ENCODE measurements at places on chromosomes 11 and 22.

GRCh38 chr22:48742191-48742555 lies 1085.5 kb downstream of the BRD1 start:
- H3K36me3 ChIP-seq, result no peaks in the 10 kb centered on the region
- H3K4me1 ChIP-seq, result no peaks in the 10 kb centered on the region

GRCh38 chr11:46346886-46347636 lies at the start of gene DGKZ:
Gene DGKZ (plus strand): TSS chr11:46347463. CDS start chr11:46347660, 197 bp downstream.
- no peaks in the 10 kb centered on the region for H3K36me3 ChIP-seq
- peaks cover 20% of the 10 kb centered on the region for H3K4me1 ChIP-seq
- H3K27me3 ChIP-seq, result no peaks in the 10 kb centered on the region
- DNase-seq, result peak; percentile 83
- H3K4me3 ChIP-seq, result peak within 1 kb of the TSS; percentile 84

DNA sequence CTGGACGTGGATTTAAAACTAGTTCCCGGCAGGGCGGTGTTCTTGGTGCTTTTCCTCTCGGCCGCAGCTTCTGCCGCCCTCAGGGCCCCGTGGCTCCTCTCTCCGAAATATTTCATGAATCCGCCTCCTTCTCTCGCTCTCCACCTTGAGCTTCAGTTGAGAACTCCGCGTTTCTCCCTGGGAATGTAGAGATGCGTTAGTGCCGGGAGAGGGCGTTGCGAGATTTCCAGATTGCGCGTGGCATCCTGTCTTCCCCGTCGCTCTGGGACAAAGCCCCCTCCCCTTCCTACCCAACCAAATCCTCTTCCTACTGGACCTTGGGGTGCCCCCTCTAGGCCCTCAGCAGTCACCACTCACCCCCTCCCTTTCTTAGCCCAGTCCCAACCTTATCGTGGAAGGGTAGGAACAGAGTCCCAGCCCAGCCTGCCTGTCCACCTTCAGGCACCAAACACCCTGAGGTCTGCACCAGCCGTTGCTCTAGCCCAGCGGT lies 15.5 kb upstream of the RAC2 start:
- no peaks in the 10 kb centered on the region for H3K36me3 ChIP-seq
- H3K4me1 ChIP-seq, result peaks cover 22% of the 10 kb centered on the region
- peak; percentile 59 for DNase-seq
- no peak overlapping the region for H3K4me3 ChIP-seq
- H3K27ac ChIP-seq, result no peak overlapping the region
- no peaks in the 10 kb centered on the region for H3K27me3 ChIP-seq

DNA sequence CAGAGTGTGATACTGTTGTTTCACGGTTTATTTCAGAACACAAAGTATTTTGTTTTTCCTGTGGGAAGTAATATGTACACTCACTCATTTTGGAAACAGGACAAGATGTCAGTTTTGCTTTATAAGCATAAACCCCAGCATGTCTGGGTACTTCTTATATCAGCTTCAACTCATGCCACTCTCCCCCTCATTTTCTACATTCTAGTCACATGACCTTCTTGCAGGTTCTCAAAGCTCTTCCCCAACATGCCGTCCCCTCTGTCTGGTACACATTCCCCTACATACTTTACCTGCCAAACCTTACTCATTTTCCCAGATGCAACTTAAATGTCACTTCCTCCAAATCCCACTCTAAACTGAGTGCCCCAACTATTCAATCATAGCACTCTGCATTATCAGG lies 1.6 kb upstream of the CTR9 start:
- H3K27ac ChIP-seq, result no peak overlapping the region
- DNase-seq, result no peak
- H3K36me3 ChIP-seq, result peaks cover 15% of the 10 kb centered on the region
- no peak overlapping the region for H3K4me3 ChIP-seq
- peaks cover 40% of the 10 kb centered on the region for H3K4me1 ChIP-seq

GRCh38 chr11:127675581-127675980 lies 675.0 kb upstream of the KIRREL3 start:
- DNase-seq, result no peak
- no peaks in the 10 kb centered on the region for H3K4me1 ChIP-seq
- no peaks in the 10 kb centered on the region for H3K27me3 ChIP-seq
- no peak overlapping the region for H3K4me3 ChIP-seq

DNA sequence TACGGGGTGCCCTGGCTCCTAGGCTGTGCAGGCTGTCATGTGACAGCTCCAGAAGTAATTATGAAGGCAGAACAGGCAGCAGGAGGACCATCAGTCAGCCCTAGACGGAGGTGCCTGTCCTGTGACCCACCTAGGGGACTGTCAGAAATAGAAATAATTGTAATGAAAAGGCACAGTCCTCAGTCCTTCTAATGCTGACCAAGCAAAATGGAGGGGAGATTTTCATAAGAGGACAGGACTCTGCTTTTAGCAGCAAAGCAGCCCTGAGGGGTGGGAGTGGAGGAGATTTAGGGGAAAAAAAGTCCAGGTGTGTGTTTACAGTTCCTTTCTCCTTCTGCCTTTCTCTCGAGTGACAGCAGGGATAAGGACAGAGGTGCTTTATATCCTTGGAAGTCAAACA lies 108.3 kb upstream of the KIRREL3 start:
- H3K27ac ChIP-seq, result no peak overlapping the region
- H3K4me3 ChIP-seq, result no peak overlapping the region
- DNase-seq, result no peak

GRCh38 chr11:81211050-81211449 lies 1522.6 kb downstream of the FAM181B start:
- H3K4me3 ChIP-seq, result no peak overlapping the region
- no peak for DNase-seq
- H3K27me3 ChIP-seq, result no peaks in the 10 kb centered on the region
- H3K27ac ChIP-seq, result no peak overlapping the region
- no peaks in the 10 kb centered on the region for H3K36me3 ChIP-seq

DNA sequence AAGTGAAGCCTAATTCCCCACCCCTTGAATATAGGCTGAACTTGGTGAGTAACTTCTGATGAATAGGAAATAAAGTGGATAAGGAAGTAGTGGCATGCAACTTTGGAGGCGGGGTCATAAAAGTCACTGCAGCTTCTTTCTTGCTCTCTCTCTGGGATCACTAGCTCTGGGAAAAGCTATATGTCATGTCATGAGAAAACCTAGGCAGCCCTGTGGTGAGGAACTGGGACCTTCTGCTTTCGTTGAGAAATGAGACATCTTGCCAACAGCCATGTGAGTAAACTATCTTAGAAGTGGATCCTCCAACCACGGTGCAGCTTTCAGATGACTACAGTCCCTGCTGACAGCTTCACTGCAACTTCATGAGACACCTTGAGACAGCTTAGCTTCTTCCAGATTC lies 15.7 kb downstream of the ZNF214 start:
- no peak for DNase-seq
- no peaks in the 10 kb centered on the region for H3K27me3 ChIP-seq
- H3K27ac ChIP-seq, result no peak overlapping the region
- H3K4me3 ChIP-seq, result no peak overlapping the region
- no peaks in the 10 kb centered on the region for H3K4me1 ChIP-seq
